Activated naive CD4-positive, alpha-beta T cell (primary cell): ENCODE measurements at places on chromosomes 4 and X.

DNA sequence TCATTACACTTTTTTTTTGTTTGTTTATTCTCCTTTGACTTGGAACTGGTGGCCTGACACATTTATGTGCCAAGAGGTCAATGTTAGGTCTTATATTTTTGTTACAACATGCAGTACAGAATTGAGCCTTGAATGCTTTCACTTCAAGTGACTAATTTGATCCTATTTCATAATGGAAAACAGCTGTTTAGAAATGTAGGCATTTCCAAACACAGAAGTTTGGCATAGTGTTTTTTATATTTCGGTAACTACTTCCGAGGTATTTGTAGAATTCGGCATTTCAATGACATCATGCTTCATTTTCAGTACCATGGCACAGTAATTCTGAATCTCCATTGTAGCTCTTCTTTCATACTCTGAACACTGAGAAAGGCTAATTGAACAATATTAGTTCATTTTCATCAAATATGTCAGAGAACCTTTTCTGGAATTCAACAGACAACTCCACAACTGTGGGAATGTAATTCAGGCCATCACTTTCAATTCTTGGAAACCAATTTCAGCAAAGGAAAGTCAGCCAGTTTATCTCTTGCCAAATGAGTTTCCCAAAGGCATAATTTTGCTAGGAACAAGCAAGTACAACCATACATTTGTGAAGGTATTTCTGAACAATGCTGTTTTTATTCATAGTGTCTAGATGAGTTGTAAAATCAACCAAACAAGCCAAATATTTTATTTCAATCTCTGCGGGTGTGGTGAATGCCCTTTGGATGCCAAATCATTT is 11.4 kb downstream of the FAM120C start:
- DNase-seq = no peak

DNA sequence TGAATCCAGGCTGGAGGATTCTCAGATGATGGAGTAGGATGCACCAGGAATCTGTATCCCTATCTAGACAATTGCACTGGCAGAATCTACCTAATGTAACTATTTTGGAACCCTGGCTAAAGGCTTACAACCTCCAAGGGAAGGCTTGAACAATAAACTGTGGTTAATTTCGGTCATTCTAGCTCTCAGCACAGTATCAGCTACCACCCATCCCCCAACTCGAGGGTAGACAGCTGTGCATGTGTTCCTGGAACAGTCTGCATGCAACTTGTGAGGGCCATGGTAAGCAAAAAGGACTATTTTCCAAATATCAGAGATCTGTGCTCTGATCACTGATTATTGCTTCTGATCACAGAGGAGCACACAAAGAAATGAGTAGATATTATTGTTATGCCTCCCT is 34.0 kb downstream of the ELF2 start:
- no peak for DNase-seq

- DNase-seq = peak; percentile 6
Observed at GRCh38 chrX:43656005-43656494, at the start of gene MAOA. MAOA (plus strand) TSS chrX:43656299; CDS start chrX:43656342, 43 bp downstream.

DNA sequence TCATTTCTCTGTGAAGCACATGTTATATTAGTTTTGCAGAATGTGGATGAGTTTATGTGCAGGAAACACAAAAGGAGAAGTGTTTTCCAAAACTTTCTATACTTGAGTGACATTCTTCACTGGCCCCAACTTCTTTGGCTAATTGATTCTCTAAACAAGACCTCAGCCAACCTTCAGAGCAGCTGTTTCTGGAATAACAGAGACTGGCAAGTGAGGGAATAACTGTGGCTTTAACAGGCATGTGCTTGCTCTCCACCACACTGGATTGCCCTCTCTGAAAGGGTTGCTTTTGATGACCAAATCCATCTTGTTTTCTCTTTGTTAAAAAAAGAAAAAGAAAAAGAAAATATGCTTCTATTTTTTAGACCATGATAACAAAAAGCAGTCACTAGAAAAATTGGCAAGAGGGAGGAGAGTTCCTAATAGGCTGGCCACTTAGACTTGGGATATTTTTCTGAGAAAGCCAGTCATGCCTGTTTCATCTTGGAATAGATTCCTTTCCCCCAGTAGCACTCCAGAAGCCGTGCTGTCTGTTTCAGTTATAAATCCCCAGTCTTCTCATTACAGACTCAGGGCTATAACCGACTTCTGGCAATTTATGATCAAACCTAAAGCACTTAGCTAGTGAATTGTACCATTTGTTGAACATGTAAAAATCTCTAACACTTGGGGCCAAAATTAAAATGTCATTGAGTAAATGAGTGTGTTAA is 295.0 kb upstream of the NR3C2 start:
- no peak for DNase-seq

DNA sequence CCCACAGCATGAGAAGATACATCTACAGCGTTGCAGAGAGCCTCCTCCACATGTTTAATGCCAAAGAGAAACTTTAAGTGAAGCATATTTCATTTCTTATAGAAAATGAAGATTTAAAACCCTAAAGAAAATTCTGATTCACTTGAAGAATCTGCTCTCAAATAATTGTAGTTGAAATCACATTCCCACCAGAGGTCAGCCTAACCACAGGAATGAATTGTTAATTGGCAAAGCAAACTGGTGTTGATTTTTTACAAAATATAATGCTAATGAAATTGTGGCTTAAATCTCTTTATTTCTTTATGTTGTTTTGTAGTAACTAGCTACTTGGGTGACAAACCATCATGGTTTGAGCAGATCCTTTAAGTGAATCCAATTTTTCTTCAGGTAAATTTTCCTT is 31.1 kb upstream of the WDR17 start:
- no peak for DNase-seq

DNA sequence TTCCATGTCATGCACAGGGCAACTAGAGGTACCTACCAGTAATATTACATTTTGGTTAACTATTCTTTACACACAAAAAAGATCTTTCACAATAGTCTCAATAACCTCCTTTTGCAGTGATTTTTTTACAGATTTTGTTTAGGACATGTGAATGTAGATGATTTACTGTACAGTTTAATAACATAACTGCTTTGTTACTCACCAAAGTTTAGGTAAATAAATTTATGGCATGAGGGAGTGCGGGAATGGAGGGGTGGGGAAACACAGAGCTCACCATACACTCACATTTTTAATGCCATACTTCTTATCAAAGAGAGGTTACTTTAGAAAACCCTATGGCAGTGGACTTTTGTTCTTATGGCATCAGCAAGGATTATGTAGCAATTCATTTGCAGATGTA is 93.1 kb upstream of the TEX13A start:
- no peak for DNase-seq

- DNase-seq = no peak
Observed at GRCh38 chr4:78014889-78015886, 41.9 kb upstream of the FRAS1 start.

GRCh38 chrX:53184836-53185235 is 40.2 kb downstream of the KDM5C start:
- DNase-seq = no peak

DNA sequence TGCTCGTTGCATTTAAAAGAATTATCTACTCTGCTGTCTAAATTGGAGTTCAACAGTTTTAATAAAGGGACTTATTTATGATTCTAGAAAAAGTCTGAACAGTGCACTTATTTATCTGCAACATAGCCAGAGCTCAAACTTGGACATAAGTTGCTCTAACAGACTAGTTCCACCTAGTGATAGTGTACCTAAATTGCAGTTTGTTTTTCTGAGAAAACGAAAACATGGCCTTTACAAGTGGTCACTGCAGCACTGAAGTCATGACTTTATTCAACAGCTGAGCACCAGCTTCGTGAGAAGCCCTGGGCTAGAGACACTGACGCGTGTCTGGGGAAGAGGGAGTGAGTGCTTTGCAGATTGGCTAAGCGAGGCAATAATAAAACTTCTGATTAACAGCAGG is 77.3 kb upstream of the IGSF1 start:
- DNase-seq = no peak

DNA sequence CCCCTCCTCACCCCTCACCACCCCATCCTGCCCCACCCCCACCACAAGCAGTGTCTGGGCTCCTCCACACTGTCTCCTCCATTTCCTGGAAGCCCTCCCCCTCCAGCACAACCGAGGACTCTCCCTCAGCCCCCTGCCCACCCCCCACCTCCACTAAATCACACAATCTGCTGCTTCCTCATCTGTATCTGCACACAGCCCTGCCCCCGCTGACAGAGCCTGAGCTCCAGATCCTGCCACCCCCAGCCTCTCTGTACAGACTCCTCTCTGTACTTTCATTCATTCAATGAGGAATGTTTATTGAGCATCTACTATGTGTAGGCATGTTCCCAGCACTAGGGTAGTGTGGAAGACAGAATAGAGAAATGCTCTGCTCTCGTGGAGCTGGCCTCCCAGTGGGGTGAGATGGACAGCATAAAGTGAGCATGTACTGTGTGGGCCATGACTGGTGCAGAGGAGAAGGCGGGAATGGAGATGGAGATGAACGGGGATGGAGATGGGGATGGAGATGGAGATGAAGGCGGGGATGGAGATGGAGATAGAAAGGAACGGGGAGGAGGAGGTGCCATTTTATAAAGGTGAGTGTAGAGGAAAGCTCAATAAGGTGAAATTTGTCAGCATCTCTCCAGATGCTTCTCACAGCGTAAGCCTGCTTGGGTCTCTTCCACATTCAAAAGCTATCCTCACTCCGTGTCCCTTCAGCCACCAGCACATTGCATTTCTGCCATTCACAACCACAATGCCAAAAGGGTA is 2.5 kb upstream of the PPP2R2C start:
- no peak for DNase-seq

- no peak for DNase-seq
Observed at GRCh38 chr4:38237139-38237538, 276.9 kb downstream of the PTTG2 start.

DNA sequence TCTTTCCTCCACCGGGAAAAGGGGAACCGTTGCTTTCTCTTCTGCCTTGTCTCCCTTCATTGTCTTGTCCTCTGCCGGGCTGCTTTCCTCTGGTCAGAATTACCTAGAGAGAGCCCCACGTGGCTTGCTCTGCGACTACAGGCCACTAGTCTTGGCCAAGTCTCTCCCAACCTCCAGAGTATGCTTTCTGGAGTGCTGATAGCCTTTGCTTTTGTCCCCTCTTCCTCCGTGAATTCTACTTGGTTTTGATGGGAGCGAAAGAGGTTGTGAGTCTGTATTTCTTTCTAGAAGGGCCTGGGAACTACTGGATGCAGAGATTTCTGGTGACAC is 5.3 kb upstream of the POU4F2 start:
- no peak for DNase-seq

- no peak for DNase-seq
Observed at GRCh38 chr4:122873821-122874593, 47.4 kb downstream of the FGF2 start.
